ENCODE measurements at places on chromosomes 12 and 14. TPM values are rescaled to one million over a fixed set of nuclear protein-coding genes. Genes with fewer than 3 reads are reported as not detected.

- no peak for DNase-seq
Measured at GRCh38 chr12:79000501-79000900, 135.9 kb downstream of the SYT1 start.

DNA sequence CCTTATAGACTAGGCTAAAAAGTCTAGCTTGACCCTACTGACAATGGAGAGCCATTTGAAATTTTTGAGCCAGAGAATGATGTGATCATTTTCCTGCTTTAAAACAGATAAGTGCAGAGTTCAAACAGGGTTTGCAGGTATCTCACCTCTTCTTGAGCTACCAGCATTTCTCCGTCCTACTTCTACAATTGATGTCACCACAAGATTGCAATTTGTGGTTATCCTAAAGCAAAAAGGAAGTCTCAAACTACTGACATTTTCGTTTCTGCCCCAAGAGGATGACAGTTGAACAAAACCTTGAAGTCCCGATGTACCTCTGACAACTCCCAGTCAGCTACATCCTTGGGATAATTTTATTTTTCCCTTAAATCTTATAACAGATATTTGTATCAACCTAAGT lies 86.7 kb downstream of the PTGER2 start:
- no peak for DNase-seq

GRCh38 chr14:30005114-30005808 lies 77.6 kb upstream of the PRKD1 start:
- no peak for DNase-seq

DNA sequence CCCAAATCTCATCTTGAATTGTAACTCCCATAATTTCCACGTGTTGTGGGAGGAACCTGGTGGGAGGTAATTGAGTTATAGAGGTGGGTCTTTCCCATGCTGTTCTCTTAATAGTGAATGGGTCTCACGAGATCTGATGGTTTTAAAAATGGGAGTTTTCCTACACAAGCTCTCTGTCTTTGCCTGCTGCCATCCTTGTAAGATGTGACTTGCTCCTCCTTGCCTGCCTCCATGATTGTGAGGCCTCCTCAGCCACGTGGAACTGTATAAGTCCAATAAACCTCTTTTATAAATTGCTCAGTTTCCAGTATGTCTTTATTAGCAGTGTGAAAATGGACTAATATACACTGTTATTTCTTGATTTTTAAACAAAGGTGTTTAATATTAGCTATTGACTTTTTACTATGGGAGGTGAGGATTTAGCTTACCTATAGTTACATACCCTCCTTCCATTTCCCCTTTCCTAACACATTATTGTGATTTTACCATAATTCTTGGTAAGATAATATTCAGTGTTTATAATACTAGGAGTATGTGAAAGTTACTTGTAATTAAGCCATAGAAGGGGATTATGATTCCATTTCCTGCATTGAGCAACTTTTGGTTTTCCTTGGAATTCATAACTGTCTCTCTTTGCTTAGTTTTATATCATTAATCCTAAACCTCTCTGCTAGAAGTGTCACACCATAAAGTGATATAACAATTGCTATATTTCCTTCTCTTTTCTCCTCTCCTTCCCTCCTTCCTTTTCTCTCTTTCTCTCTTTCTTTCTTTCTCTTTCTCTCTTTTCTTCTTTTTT lies 151.0 kb upstream of the KRAS start:
- no peak for DNase-seq

- DNase-seq = no peak
Measured at GRCh38 chr12:131720921-131721320, 10.0 kb downstream of the SFSWAP start.

DNA sequence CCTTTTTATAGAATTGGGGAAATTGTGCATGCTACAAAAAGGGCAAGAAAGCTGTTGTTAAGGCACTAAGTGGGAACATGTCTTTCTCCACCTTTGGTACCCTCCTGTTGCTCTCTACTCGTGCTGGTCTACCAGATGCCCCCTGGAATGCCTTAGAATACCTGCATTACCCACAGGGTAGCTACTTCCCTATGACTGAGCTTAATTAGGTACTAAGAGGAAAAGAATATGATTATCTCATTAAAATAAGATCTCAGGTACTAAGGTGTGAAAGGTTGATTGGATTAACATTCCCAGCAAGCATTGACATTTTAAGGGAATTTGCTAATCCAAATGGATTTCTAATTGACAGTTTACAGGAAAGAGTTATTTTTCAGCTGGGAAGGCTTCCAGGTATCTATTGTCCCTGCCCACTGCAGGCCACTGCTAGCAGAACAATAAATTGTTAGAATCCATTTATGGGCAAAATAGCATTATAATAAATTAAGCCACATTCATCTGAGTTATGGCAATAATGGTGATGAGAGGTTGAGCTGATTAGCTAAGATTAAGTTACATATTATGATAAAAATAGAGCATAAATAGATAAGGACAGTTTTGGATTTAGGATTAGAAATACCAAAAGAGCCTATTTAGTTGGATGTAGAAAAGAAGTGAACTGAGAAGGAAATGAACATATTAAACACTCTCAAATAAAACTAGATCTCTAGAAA lies 67.8 kb upstream of the GRIP1 start:
- no peak for DNase-seq

CFAP251 gene
- 4.8 TPM for total RNA-seq

DNA sequence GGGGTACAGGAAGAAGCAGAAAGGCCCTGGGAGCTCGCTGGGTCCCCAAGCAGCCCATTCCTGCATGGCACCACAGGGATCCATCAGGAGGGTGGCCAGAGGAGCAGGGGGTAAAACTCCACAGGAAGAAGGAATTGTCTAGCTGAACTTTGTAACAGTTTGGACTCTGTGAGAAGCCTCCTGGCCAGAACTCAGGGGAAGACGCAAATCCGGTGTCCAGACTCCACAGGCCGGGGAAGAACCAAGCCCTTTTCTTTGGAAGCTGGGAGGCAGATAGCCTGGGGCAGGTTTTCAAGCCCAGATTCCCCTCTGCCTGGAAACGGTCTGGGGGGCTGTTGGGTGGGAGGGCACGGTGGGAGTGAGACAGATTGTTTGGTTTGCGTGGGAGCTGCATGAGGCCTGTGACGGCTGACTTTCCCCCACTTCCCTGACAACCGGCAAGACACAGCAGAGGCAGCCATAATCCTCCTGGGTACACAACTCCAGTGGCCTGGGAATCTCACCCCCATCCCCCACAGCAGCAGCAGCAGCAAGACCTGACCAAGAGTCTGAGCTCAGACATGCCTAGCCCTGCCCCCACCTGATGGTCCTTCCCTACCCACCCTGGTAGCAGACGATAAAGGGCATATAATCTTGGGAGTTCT lies 16.7 kb downstream of the GPHB5 start:
- no peak for DNase-seq

- no peak for DNase-seq
Measured at GRCh38 chr14:50806241-50806933, 24.6 kb downstream of the NIN start.

DNA sequence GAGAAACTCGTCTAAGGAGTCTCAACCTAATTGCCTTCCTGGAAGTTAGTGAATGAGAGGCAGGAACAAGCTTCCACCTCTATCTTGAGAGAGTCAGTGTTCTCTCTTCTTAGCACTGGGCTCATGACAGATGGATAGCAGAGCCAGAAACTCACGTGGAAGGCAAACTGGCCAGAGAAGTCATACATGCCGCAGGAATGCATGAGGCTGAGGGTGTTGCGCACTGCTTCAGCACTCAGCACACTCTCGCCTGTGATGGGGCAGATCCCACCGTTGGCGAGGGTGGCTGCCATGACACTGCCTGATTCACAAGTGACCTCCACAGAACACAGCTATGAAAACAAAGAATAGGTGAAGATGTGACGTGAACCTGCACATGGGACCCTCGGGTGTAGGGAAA lies 6.0 kb downstream of the SPRYD4 start:
- DNase-seq = no peak

DNA sequence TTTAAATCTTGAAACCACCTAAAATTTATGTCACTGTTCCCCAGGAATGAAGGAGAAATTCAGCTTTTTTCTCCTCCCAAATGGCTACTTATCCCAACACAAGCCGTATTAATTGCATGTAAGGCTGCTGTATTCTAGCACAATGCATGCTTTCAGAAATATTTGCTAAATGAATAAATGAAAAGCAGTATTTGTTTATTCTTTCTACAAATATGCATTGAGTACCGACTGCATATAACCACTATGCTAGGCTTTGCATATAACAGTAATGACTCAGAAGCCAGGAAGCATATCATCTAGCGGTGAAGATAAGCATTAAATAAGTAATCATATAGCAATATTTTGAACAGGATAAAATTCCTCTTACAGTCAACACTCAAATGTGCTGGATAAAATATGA lies 5.7 kb upstream of the LRR1 start:
- no peak for DNase-seq

Data from OCI-LY7 (cell line).